NCI-H1092 treated with DMSO at 0.1 percent for 48 hours (cell line): ENCODE measurements at places on chromosomes 13 and 19.
A peak's percentile ranks its signal among the peaks of the same experiment; 100 is the strongest.

- DNase-seq, result no peak
Measured at GRCh38 chr19:5889288-5889971, 14.2 kb downstream of the NDUFA11 start.

- no peak for DNase-seq
Measured at GRCh38 chr13:104854007-104854406, 1681.5 kb downstream of the EFNB2 start.

DNA sequence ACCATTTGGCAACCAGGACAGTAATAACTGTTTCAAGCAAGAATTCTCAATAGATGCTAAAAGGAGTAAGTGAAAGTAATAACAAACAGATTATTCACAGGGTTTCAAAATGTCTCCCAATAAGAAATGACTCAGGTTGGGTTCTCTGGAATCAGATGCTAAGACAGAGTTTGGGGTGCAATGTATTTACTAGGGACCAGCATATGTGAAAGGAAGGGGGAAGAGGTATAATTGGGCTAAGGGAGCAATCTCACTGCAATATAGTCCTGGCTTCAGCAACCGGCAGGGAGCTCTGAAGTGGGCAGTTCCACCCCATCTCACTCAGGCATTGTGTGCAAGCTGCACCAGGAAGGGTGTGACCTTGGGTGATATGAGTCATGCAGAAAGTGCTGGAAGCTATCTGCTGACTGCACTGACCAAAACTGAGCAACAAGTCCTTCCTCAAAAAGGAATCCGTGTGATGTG lies 23.4 kb downstream of the ZDHHC20 start:
- DNase-seq, result no peak

DNA sequence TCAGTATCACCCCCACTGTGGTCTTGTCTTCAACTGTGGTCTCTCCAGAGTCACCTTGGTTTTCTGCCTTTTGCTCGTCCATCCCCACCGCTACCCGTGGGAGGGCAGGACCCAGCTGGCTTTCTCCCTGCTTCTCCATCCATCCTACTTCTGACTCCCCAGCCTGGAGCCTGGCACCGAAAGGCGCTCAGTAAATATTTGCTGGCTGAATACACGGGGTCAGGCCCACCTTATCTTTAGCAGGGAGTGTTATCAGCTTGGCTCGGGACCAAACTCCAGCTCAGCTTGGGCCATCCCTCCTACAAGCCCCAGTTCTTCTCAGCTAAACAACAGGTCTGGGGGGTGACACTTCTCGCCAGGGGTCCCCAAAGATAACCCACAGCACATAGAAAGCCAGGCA lies 62.0 kb upstream of the KLF2 start:
- DNase-seq, result peak; percentile 85

GRCh38 chr13:109028624-109029023 lies 399.2 kb downstream of the MYO16 start:
- DNase-seq, result no peak

- no peak for DNase-seq
Measured at GRCh38 chr19:4208385-4209094, 20.8 kb upstream of the EBI3 start.

DNA sequence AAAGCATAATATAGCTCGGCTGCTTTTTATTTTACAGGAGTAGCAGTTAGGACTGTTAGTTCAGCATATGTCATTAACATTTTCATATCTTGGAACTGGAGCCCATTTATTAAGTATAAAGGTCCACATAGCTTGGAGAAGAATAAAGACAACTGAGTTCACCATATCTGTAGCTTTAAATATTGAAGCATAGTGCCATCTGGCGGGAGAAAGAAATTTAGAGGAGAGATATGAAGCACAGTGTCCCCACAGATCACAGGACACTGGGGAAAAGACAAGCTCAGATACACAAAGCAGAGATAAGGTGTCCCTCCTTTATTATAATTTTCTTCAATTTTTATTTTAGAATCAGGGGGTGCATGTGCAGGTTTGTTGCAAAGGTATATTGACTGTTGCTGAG lies 104.7 kb upstream of the FREM2 start:
- DNase-seq, result peak; percentile 86

GRCh38 chr19:50712833-50713232 lies 6.8 kb downstream of the SHANK1 start:
- DNase-seq, result no peak

DNA sequence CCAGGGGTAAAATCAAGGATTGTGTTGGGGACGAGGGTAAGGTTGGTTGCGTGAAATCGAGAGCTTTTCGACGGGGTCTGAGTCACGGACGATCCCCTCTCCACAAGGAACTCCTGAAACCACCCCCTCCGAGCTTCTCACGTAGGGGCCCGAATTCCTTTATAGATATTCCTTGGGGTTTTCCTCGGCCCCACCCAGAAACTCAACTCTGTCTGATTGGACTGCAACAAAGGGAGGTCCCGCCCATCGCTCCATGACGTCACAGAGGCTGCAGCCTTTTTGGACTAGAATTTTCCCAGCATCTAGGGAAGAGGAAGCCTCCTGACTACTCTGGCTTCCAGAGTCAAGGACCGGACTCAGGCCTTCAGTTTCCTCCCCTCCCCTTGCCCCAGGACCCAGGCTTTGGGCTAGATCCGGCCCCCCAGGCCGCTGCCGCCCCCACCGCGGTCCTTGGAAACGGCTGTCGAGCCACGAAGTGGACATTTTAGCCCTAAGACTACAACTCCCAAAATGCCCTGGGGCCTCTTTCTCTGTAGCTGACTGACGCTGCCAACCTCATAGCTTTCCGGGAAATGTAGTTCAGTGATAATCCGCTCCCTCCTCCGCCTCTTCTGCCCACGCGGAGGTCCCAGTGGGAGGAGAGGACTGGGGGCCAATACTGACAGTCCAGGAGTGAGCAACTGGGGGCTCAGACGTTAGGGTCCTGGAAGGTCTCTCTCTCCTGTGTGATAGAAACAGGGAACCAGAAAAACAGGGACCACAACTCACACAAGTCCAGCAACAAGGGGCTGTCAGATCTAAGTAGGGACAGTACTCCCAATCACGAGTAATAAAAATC lies at the start of gene IZUMO1:
Gene IZUMO1, minus strand, starts transcription at position 172 of the 838 bp plus-strand sequence. CDS start 1,050 bp downstream, outside the sequence.
- DNase-seq, result no peak

- DNase-seq, result no peak
Measured at GRCh38 chr13:97423300-97424045, 10.5 kb upstream of the RAP2A start.

GRCh38 chr13:112510987-112511685 lies 76.8 kb downstream of the TUBGCP3 start:
- DNase-seq, result no peak

DNA sequence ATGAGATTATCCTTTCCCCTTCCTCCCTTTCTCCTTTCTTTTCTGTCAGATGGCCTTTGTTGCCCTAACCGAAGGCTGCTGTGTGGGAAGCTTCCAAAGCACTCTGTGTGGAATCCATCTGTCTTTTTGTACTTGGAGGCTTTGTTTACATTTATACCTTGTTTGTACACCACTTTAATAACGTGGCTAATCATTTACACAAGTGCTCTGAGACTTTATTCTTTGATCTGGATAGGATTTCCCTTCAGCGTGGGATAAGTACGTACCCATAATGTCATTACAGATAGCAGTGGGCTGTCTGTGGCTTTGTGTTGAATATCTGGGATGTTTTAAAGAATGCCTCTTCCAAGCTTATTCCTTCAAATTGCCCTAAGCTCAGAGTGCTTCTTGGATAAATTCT lies 684.7 kb upstream of the SLITRK5 start:
- DNase-seq, result peak; percentile 83

- DNase-seq, result no peak
Measured at GRCh38 chr13:31468114-31468902, 268.5 kb downstream of the B3GLCT start.

GRCh38 chr19:6216996-6217751 lies 62.6 kb downstream of the MLLT1 start:
- DNase-seq, result no peak

- no peak for DNase-seq
Measured at GRCh38 chr13:38348861-38349389, 726 bp upstream of the UFM1 start.

GRCh38 chr13:52695856-52696255 lies 43.2 kb downstream of the SUGT1 start:
- no peak for DNase-seq

- no peak for DNase-seq
Measured at GRCh38 chr19:55372316-55373081, 2.2 kb upstream of the IL11 start.

DNA sequence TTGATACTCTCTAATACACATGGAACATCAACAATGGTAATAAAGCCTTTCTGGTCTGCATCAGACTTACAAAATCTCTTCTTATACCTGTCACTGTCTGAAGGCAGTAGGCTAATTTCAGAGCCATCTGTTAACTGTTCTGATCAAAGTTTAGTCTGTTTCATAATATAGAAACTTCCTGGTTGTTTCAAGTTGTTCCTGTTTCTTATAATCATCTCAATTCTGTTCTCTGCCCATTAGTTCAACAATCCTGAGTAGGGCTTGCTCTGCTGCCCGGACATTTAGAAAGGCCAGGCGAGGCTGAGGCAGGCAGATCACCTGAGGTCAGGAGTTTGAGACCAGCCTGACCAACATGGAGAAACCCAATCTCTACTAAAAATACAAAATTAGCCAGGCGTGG lies 5.4 kb upstream of the ZSCAN5A start:
- no peak for DNase-seq

- DNase-seq, result no peak
Measured at GRCh38 chr19:35266520-35267352, 2.0 kb upstream of the USF2 start.

GRCh38 chr13:81207636-81208035 lies 866.7 kb upstream of the SPRY2 start:
- no peak for DNase-seq

GRCh38 chr19:47002853-47003610 lies 16.6 kb upstream of the NPAS1 start:
- no peak for DNase-seq

DNA sequence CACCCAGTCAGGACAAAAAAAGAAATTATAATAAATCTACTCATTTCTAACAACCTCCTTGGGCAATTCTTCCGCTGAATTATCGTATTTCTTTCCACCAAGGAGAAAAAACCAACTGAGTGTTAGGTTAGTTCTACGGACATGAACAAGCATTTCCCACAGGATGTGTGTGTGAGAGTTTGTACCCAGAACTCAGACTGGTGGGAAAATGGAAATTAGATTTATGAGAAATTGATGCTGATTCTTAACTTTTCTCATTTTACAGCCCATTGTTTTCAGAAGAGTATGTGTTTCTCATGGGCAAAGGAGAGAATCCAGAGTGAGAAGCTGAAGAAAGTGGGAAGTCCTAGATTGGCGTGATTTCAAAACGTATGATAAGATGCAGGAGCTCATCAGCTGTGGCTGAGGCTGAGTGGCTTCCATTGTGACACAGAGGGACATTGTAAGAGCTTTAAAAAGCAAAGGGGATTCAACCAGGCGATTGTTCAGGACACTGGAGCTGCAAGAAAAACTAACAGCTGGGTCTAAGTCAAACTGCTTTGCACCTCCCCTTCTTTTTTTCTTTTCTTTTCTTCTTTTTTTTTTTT lies 184.7 kb upstream of the ARGLU1 start:
- DNase-seq, result no peak

GRCh38 chr13:111908361-111908760 lies 158.6 kb upstream of the SOX1 start:
- no peak for DNase-seq

GRCh38 chr19:46746281-46747057 lies at the start of gene STRN4:
TSS of gene STRN4 (minus strand) at chr19:46746450. CDS start at chr19:46746430, 20 bp downstream.
- peak; percentile 23 for DNase-seq

GRCh38 chr19:55365245-55365644 lies 2.2 kb upstream of the GARIN5B start:
- no peak for DNase-seq

- DNase-seq, result no peak
Measured at GRCh38 chr19:55112777-55113569, 4.5 kb downstream of the PPP1R12C start.

DNA sequence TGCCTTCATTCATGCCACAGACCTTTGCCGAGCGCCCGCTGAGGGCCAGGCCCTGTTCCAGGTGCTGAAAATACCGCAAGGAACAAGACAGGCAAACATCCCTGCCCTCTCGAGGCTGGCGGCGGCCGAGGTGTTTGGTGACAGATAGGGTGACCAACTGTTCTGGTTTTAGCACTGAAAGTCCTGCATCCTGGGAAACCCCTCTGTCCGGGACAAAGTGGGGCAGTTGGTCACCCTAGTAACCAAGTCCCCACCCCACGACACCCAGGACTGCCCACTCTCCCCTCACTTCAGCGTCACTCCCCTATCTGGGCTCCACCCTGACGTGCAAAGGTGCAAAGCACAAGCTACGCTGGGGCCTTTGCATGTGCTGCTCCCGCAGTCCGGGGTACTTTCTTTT lies 17.3 kb downstream of the ZBTB7A start:
- no peak for DNase-seq

- DNase-seq, result no peak
Measured at GRCh38 chr13:90868321-90868920, 479.1 kb upstream of the MIR17HG start.

DNA sequence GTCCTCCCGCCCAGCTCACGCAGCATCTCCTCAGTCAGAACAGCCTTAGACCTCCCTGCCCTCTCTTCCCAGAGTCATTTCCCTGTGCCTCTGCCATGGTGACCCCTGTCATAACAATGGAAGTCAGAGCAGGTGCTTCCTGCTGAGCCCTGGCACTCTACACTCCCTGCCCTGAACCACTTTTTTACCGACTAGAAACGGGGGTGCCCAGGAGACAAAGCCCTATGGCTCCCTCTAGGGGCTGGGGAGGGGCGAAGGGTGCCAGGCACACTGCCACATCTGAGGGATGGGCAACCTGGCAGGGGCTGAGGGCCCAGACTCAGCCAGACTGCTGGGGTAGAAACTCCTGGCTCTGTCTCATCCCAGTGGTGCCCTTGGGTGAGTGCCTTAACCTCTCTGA lies 16.4 kb downstream of the ZNF574 start:
- DNase-seq, result peak; percentile 20

- DNase-seq, result no peak
Measured at GRCh38 chr13:65347420-65348030, 1882.6 kb downstream of the PCDH9 start.

DNA sequence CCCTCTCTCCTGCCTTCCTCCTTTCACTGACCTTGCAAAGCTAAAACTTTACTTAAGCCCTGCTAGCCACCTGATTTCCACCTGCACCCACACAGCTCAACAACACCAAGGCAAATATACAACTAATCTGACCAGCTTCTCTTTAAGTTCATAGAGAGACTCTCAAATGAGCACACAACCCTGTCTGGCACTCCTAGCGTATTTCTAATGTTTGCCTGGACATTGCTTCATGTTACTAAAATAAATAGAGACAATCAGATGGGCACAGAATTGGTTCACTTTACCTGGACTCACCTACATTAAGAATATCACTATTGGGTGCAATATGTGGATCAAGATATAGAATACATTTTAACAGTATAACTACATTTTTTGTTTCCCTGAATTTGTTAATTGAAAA lies 33.2 kb upstream of the RXFP2 start:
- no peak for DNase-seq

DNA sequence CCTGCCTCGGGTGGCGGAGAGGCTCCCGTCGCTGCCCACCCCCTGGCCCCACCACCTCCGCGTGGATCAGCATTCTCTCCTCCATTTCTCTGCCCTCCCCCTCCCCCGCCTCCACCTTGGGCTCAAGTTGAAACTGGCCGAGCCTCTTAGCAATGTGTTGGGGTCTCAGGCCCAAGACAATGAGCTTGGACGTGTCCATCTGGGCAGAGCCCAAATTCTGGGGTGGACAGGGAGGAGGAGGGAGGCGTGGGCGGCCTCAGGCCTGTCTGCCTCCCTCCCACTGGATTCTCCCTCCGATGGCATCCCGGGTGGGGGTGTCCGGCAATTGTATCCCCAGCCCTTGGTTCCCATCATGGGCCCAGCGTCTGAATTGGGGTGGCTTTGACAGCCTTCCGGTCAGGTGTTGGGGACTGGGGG lies 1.2 kb downstream of the CELF5 start:
- DNase-seq, result no peak
